Foreskin keratinocyte (primary cell): ENCODE measurements at places on chromosomes 5 and 9. TPM values are rescaled to one million over a fixed set of nuclear protein-coding genes. Genes with fewer than 3 reads are reported as not detected.

The ALDH1A1 gene
- polyA plus RNA-seq, result 0.02 and 0.94 TPM in 2 replicates

The SIT1 gene
- not detected in 2 replicates for polyA plus RNA-seq

The ADRB2 gene
- 10.8 and 23.5 TPM in 2 replicates for polyA plus RNA-seq

- no peak for DNase-seq
Observed at GRCh38 chr5:51650824-51651223, 267.6 kb downstream of the ISL1 start.

- no peak for DNase-seq
Observed at GRCh38 chr5:106258591-106259125, 1412.1 kb downstream of the EFNA5 start.

DNA sequence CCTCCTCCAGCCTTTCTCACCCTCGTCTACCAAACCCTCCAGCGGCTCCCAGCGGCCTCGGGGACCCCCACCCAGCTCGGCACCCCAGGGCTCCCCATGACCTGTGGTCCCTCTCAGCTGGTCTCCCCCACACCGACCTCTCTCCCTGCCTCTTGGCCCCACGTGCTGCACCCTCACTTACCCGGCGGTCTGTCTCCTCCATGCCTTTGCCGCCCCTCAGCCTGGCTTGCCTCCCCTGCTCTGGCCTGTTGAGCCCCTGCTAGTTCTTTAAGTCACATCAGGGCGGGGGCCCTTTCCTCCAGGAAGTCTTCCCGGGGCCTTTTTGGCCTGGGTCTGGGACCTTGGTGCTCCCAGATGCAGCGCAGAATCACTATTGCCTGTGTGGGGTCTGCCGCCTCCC lies 81.5 kb downstream of the LMX1B start:
- DNase-seq, result no peak

- DNase-seq, result no peak
Observed at GRCh38 chr9:7366121-7366520, 433.5 kb downstream of the DMAC1 start.

DNA sequence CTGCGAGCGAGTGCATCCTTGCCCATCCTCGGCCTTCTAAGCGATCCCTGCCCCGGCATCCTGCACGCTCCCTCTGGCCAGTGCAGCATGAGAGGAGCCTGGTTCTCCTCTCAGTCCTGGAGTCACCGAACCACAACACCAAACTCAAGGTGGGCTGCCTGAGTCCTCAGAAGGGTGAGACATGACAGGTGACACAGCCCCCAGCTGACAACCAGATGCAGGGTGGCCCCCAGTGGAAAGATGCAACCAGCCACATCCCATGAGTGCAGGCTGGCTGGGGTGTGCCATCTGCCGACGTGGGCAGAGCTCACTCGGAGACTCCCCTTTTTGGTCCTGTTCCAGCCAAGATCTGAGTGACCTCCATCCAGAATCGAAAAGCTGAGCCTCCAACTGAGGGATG lies 58.4 kb downstream of the COL23A1 start:
- no peak for DNase-seq

GRCh38 chr5:453725-454481 lies 10.9 kb downstream of the EXOC3 start:
- DNase-seq, result peak; percentile 62

- DNase-seq, result no peak
Observed at GRCh38 chr5:150213530-150213929, 23.7 kb downstream of the SLC6A7 start.

- DNase-seq, result no peak
Observed at GRCh38 chr5:66561256-66561990, 34.8 kb upstream of the MAST4 start.

GRCh38 chr9:138073408-138073807 lies 195.8 kb downstream of the CACNA1B start:
- DNase-seq, result no peak

- DNase-seq, result peak; percentile 5
Observed at GRCh38 chr9:26462213-26462612, 430.4 kb downstream of the CAAP1 start.

GRCh38 chr5:160377651-160378050 lies 7.2 kb upstream of the C1QTNF2 start:
- no peak for DNase-seq

DNA sequence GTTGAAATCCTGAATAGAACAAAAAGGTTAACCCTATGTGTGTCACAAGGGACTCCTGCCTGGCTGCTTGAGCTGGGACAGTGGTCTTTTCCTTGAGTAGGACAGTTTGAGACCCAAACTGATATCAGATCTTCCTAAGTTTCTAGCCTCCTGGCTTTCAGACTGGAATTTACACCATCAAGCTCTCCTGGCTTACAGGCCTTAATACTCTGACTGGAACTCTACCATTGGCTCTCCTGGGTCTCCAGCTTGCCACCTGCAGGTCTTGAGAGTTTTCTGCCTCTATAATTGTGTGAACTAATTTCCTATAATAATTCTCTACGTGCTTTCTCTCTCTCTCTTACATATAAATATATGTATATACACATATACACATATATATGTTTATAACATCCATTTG lies 112.5 kb downstream of the PRR16 start:
- no peak for DNase-seq

DNA sequence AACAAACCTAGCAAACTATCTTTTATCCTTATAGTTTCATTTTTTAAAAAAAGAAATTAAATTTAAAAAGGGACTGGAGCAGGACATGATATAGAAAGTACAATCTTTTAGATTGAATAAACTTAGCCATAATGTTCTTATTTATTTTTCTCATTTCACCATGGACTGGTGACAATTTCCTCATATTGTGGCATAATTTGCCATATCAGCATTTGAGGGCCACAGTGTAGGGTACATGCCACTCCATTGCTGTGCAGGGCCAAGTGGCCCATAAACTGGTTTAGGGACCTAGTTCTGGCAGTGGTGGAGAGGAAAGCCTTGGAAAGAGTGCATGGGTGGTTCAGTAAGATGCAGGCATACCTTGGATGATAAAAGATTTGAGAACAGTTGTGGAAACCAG lies 232.9 kb upstream of the ELL2 start:
- no peak for DNase-seq
